Thyroid gland (tissue), 4 donors: ENCODE measurements at places on chromosomes 12 and 14.

DNA sequence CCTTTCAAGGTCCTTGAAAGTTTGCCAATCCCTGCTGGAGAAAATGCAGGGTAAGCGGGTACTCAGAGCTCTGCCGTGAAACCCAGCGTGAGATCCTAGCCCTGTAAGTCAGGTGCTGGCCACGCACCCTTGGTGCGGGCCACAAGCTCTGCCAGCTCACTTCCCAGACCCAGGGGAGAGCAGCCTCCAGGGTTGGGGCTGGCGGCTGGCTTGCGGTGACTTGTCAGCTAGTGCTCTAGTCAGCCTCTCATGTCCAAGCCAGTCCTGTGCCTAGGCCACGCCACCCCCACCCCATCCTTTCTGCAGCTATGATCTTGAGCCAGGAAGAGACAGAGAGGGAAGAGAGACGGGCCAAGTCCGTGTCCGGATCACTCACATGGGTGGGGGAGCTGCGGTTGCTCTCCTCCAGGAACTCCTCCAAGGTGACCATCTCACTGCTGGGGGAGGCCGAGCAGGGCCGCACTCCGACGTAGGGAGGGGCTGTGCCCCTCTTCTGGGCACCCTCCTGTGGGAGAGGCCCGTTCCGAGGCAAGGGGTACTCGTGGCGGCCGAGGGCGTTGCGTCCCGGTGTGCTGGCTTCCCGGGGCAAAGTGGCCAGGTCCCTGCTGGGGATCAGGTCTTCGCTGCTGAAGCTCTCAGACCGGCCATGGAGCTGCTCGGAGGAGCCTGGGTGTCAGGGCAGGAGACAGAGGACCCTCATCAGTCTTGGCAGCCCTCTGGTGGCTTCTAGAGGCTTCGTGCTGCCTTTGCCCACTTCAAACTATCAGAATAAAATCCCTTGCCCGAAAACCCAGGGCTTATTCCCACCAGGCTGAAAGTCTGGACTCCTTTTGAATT is 33.3 kb upstream of the GPR68 start:
- no peak for DNase-seq

GRCh38 chr14:54785778-54786770 is 116.6 kb downstream of the GCH1 start:
- DNase-seq: no peak

GRCh38 chr14:93096691-93097322 is 18.9 kb downstream of the ITPK1 start:
- no peak for DNase-seq

DNA sequence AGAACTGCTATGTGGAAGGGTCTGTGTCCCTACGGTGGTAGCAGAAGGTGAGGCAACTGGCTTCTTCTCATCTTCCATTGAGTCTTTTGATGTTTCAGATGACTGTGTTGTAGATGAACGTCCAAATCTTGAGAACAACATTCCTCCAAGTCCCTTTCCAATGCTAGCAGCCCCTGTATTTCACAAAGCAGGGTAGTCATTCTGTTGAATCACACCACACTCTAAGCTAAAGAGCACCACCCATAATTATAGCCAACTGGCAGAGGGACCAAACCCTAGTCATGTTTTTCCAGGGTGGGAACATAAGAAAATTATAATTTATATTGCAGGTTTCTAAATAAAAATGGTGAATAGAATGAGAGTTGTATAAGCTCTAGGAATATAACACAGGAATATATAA is 98.7 kb downstream of the DDHD1 start:
- no peak for DNase-seq

GRCh38 chr12:88925454-88925853 is 345.2 kb upstream of the KITLG start:
- no peak for DNase-seq

DNA sequence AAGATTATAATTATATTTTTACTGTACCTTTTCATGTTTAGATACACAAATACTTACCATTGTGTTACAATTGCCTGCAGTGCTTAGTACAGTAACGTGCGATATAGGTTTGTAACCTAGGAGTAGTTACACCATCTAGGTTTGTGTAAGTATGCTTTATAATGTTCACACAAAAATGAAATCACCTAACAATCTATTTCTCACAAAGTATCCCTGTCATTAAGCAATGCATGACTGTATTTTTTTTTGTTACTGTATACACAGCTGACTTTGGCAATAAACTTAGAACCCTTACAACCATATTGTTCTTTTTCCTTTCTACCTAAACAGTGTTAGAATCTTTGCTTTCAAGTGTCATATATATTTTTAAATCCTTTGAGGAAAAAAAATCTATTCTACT is 303.0 kb upstream of the E2F7 start:
- DNase-seq: no peak

DNA sequence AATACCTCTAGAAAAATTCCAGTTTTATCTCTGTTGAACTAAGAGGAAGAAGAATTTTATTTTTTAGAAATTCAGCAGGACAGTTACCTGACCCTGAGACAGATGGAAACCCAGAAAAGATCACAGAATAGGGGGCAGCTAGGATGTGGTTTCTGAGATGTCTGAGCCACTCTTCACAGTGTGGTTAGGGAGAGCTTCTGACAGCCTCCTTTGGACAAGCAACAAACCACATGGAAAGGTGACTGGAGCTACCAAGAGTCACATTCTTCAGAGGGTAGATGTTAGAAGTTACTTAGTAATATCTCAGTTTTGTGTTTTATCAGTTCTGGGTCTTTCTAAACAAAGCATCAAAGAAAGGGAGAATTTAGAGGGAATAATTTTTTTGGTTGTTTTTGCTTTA is 117.3 kb upstream of the NAP1L1 start:
- no peak for DNase-seq

DNA sequence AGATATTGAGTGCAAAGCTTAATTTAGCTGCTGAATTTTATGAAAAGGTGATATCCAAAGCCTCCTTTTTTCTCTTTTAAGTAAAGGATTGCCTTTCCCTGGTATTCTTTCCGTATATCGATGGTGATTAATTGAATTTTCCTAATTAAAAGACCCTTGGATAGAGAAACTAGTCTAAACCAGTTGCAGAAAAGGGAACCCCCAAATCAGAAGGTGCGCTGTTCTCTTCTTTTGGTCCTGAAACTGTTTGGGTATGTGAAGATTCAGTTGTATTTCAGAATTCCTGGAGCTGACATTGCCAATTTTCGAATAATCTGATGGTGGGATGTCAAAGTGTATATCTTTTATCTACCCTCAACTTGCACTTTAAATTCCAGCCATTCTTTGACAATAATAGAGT is 1.9 kb downstream of the GPHN start:
- DNase-seq: no peak

DNA sequence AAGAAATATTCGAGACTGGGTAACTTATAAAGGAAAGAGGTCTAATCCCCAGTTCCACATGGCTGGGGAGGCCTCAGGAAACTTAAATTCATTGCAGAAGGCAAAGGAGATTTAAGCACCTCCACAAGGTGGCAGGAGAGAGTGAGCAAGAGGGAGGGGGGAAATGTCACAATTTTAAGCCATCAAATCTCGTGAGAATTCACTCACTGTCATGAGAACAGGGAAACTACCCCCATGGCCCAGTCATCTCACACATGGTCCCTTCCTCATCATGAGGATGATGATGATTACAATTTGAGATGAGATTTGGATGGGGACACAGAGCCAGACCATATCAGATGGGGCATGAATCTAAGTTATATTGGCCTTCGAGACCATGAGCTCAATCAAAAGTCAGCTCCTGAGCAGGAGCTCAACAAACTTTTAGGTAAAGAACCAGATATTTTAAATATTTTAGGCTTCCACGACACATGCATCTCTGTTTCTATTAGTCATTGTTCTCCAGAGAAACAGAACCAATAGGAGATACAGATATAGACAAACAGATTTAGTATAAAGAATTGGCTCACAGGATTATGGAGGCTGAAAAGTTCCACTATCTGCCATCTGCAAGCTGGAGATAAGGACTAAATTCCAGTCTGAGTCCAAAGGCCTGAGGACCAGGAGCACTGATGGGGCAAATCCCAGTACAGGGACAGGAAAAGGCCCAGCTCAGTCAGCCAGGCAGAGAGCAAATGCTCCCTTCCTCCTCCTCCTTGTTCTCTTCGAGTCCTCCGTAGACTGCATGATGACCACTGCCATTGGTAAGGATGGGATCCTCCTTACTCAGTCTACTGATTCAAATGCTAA is 24.9 kb downstream of the DGLUCY start:
- DNase-seq: no peak

- DNase-seq: peak; percentile 26
These were observed 1.1 kb downstream of the LRP6 start for GRCh38 chr12:12265571-12266388.

- DNase-seq: no peak
These were observed 195.0 kb downstream of the SLC5A8 start for GRCh38 chr12:101015044-101015443.

GRCh38 chr14:45249856-45250575 is 3.0 kb downstream of the MIS18BP1 start:
- DNase-seq: no peak
